ENCODE measurements at places on chromosomes 5 and 9.

DNA sequence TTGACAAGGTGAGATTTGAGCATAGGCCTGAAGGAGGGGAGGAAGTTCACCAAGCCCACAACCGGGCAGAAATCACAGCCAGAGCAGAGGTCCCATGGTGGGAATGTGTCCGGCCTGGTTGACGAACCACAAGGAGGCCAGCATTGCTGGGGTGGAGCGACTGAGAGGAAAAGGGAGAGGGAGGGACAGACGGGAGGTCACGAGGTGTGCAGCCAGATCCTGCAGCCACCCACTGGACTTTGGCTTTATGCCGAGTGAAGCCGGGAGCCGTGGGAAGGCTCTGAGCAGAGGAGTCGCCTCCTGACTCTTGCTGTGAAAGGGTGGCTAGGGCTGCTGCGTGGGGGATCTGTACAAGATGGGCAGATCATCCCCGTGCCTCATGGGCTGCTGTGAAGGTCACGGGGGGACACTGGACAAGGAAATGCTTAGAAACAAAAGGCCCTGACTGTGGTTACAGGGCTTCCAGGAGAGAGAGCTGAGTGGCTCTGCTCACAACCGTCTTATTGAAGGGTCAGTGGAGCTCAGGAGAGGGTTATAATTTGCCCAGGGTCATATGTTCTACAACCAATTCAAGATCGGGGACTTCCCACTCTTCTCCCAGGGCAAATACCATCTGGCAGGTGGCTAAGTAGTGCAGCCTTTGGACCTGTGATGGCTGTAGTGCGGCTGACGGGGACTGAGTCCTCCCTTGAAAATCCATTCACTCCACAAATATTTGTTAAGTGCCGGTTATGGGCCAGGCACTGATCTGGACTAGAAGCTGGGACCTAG lies 15.6 kb upstream of the CD74 start:
- DNase-seq: no peak

DNA sequence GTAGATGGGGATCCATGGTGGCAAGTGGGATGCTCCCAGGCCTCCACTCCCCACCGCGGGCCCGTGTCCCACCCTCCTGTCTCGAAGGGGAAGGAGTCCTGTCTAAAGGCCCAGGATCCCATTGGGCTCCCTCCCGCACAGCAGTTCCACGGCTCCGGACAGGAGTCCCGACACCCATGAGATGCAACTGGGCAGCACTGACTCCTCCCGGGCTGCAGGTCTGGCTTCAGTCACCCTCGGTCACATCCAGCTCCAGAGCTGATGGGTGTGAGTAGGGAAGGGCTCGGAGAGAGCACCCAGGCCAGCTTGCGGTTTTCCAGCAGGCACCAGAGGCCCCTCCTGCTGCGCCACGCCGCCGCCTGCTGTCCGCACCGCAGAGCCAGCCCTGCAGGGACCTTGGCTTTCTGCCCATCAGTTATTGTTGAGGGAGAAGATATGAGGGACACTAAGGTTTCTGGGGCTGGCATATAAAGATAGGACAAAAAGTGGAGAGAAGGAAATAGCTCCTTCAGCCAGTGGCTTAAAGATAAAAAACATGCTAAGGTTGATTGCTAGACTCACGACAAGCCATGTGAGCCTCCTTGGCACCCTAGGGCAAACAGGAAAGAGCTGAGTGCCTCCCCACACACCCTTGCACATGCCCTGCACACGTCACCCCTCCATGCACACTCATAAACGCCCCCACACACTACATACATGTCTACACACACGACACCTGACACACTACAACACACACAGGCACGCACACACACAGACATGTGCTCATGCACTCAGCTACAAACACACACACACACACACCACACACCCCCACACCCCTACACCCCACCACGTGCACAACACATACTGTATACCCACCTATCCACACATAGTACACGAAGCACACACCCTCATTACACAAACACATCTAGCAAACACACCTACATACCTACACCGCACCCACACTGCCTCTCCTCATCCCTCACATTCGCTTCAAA lies 79.0 kb downstream of the AK8 start:
- DNase-seq: no peak

GRCh38 chr5:95715799-95716461 lies 15.2 kb upstream of the RHOBTB3 start:
- DNase-seq: no peak

DNA sequence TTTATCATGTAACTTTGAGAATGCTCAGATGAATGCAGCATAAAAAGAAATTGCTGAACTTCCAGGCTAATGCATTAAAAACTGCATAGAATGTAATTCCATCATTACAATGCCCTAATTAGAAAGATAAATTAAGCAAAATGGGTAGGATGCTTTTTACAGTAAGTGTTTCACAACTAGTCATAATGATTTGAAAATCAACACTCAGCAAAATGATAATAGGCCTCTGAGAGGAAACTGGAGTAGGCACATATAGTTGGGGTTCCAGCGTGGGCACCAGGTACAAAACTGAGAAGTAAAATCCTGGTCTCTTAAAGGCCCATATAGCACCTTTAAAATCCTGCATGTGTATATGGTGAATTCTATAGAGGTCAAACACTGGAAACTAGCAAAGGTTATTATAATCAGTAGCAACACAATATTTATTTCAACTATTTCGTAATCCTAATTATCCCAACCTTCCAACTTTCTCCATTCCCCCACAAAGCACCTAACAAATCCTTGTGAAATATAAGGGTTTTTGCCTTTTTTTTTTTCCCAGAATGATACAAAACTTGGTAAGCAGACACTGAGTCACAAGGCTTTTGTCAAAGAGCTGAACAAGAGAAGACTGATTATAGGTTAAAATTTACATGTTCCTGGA lies 108.0 kb upstream of the NR5A1 start:
- no peak for DNase-seq

DNA sequence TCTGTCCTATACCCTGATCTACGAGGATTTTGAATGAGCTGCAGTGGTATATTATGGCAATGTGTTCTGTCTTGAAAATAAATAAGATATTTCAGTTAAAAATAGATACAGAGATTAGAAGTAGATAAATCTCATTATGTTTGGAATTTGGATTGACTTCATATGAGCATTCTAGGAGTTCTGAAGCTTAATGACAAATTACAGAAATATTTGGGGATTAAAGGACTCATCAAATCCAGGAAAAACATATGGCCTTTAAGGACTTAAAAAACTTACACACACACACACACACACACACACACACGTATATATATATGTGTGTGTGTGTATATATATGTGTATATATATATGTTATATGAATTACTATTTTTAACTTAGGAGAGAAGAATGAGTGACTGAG lies 446.9 kb upstream of the CD180 start:
- no peak for DNase-seq

- no peak for DNase-seq
Observed at GRCh38 chr5:105789246-105789645, 1881.5 kb downstream of the EFNA5 start.

GRCh38 chr5:31867219-31867618 lies 228.3 kb downstream of the PDZD2 start:
- DNase-seq: no peak

DNA sequence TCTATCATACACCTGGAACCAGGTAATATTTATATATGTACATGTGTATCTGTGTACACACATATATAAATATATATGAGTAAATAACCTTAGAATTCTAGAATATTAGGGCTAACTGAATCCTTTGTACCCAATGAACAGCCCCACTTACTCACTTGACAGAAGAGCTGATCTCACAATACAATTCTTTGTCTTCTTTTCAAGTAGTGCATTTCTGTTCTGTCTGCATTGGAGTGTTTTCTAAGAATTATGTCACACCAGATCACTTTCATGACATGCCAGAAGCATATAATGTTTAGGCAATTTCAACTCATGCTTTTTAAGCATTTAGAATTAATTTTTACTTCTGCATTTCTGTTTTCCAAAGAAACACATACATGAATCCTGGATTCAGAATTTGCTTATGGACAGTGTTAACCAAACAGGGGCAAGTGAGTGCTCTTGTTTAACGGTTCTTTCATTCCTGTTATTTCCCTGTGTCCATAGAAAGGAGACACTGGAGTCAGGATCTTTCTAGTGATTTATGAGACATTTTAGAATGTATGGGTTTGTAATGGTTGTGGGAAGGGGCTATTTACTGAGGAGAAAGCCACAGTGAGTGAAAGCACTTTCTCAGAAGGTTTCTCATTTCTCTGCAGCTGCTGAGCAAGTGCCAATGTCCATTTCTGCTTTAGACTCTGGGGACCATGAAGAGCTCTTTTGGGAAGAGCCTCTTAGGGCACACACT lies 123.2 kb downstream of the RMI1 start:
- DNase-seq: no peak

- DNase-seq: no peak
Observed at GRCh38 chr5:68653471-68653870, 437.9 kb downstream of the PIK3R1 start.

GRCh38 chr5:104998169-104998568 lies 1435.6 kb upstream of the NUDT12 start:
- no peak for DNase-seq

DNA sequence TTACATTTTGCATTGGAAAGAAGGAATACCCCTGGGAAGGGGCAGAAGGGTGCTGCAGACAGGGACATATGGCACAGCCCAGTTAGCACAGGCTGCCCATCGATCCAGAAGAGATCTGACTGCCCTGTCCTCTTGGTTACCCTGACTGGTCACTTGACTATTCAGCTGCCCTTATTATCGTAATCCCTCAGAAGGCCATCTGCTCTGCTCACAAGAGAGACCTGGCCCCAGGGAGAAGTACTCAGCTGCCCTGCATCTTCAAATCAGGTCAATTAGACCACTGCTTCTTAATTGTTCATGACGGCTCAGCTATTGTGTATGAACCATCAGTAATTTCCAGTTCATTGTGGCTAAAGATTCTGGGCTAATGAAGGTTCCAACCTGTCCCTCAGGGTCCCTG lies 345.0 kb downstream of the TLE1 start:
- no peak for DNase-seq

DNA sequence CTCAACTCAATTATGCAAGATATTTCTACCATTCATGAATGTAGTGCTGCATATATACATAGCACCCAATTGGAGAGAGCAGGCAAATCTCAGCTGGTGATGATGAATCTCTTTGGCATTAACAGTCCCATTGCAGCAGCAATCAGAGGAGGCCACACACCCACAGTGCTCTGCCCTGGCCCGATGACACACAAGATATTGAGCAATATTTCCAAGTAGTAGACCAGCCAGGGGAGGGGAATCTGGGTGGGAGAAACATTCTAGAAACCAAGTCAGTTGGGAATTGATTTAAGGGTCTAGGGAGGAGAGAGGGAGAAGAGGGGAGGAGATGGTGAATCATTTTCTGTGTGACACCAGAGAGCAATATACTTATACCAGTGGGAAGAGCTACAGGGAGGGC lies 14.9 kb upstream of the C5orf63 start:
- no peak for DNase-seq

DNA sequence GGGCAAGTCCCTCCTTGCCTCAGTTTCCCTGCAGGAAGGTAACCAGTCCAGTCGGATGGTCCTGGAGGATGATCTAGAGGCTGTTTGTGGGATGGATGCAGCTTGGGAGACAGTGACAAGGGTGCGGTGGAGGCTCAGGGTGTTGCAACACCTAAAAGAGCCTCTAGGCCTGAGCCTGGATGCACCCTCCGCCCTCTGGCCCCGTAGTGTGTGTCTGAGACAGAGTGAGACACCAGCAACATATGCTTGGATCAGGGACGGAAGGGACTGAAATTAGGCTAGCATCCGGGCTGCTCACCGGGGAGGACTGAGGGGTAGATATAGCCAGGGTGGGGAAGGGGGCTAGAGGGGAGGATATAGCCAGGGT lies 1.1 kb downstream of the CRAT start:
- no peak for DNase-seq

DNA sequence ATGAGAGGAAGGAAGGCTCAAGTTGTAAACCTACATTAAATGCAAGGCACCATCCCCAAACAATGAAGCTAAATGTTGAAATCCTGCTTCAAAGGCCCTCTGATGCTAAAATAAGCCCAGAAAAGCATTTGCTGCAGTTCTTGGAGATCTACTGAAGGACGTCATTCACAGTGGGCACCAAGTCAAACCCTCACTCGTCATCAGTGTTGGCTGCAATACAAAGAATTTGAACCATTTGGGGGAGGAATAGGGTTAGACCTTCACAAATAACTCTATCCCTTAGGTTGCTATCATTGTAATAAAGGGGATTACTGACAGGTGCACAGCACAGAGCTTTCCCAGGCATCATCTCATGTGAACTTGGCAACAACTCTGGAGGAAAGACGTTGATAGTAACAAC lies 9.3 kb upstream of the MEGF9 start:
- DNase-seq: no peak

- no peak for DNase-seq
Observed at GRCh38 chr5:2370626-2371418, 380.7 kb downstream of the IRX2 start.

- DNase-seq: no peak
Observed at GRCh38 chr5:58965677-58966414, 383.0 kb downstream of the RAB3C start.

- no peak for DNase-seq
Observed at GRCh38 chr5:125699860-125700259, 723.3 kb upstream of the GRAMD2B start.

- no peak for DNase-seq
Observed at GRCh38 chr5:43099640-43100039, 21.1 kb upstream of the ZNF131 start.

DNA sequence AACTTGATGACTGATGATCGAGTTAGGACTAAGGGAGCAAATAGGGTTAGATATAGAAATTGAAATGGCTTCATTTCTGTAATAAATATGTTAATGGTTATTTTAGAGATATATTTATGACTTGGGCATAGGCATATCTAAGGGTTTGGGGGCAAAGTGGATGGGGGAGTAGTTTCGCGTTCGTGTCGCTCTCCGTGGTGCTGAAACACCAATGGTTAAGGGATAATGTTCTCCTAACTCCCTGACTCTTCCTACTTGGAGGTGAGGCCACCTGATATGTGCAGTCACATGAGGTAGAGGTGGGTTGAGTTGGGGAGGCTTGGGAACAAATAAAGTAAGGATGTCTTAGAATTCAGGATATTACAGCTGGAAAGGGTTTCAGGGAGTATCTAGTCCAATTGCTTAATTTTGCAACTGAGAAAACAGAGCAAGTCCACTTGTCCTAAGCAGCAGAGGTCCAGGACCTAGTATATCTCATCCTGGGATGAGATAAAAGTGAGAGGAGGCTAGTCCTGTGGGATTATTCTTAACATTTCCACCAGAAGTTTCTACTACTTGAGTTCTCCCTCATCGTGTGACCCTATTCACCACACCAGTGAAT lies 44.0 kb upstream of the MAP1B start:
- DNase-seq: no peak
